ENCODE measurements at places on chromosomes 1 and 21.

DNA sequence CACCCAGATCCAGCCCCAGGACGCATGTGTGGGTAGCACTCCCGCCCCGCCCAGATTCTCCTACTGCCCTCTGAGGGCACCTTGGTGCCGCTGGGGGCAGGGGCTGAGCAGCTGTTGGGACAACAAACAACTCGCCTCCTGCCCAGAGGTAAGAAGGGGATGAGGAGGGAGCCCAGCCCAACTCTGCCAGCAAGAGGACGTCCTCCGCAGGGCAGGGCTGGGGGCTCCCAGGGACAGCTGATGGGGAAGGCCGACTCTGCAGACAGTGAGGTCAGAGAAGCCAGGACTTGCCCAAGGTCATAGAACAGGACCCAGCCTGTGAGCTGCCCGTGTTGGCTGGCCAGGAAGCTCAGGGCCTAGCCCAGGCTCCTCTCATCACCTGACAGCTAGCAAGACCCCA, 18.8 kb downstream of the RAP1GAP start:
- DNase-seq: no peak

GRCh38 chr1:221878134-221878533, 136.2 kb upstream of the DUSP10 start:
- no peak for DNase-seq

DNA sequence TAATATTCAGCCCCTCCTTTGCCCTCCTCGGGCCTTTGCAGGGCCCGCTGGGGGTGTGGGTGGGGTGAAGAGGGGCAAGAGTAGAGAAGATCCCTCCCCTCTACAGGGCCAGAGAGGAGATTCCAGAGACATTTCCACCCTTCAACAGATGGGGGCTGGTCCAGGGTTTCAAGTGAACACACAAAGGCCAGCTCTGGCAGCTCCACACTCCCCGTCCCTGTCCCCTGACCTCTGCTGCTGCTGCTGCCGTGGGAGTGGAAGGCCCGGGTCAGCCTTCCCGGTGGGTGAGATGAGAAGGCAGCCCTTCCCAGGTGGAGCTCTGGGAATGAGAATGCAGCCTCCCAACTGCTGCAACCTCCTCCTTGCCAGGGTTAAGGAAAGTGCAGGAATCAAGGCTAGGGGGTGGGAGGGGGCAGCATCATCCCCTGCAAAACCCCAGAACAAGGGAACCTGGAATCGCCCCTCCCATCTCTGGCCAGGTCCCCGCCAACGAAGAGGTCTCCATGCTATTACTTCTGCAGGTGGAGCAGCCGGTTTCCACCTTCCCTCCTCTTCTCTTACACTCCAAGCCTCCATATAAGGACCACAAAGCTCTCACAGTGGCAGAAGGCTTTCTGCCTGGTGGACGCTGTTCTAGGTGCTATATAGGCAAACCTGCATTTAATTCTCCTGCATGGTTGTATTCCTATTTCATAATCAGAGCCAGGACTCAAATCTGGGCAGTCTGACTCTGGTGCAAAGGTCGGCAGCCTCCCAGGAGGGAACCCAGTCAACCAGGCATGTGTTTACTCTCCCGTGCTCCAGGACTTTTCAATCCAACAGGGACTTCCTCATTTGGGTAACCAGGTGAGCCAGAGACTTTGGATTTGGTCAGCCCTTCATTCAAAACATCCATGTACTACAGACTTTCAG, 22.9 kb upstream of the ARHGEF10L start:
- DNase-seq: no peak

GRCh38 chr1:150281221-150281757, 1.1 kb upstream of the CIART start:
- DNase-seq: no peak
